ENCODE measurements at places on chromosomes 7 and 10. TPM values are rescaled to one million over a fixed set of nuclear protein-coding genes. Genes with fewer than 3 reads are reported as not detected.

TMEM184A gene
- not detected for total RNA-seq

GRCh38 chr7:151514461-151515275, 5.0 kb downstream of the RHEB start:
- no peak for DNase-seq

NUTM2A gene
- total RNA-seq, result 0.33 TPM

SPDYE11 gene
- total RNA-seq, result 0.08 TPM

MMRN2 gene
- total RNA-seq, result 5.1 TPM

- DNase-seq, result no peak
Measured at GRCh38 chr10:131803860-131804425, 96.9 kb upstream of the PPP2R2D start.

GRCh38 chr10:821322-821721, 110.2 kb downstream of the LARP4B start:
- DNase-seq, result peak; percentile 40

DNMBP gene
- total RNA-seq, result 24.9 TPM

DNA sequence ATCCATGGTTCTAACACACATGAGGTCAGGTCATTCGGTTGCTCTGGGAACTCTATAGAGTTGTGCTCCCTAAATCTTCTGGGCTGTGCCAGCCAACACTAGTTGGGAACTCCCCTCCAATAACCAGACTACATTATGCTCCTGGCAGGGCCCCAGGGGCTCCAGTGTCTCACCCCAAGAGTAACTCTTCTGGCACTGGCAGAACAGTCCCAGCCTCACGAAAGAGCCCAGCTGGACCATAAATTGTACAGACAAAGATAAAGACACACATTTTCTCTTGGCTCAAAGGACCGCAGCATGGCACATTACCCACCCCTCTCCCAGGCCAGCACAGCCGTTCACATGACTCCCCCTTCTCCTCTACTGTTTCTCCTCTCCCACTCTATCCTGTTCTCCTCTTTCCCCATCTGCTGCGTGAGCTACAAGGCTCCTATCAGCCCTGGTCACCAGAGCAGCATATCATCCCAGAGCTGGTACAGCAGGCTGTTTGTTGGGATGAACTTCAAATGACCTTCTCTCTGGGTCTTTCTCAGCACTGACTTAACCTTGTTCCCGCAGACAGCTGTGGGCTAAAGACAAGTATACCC, 230.6 kb downstream of the PLXNA4 start:
- DNase-seq, result no peak
